ENCODE measurements at places on chromosomes 2 and 18.
A peak's percentile ranks its signal among the peaks of the same experiment; 100 is the strongest.

DNA sequence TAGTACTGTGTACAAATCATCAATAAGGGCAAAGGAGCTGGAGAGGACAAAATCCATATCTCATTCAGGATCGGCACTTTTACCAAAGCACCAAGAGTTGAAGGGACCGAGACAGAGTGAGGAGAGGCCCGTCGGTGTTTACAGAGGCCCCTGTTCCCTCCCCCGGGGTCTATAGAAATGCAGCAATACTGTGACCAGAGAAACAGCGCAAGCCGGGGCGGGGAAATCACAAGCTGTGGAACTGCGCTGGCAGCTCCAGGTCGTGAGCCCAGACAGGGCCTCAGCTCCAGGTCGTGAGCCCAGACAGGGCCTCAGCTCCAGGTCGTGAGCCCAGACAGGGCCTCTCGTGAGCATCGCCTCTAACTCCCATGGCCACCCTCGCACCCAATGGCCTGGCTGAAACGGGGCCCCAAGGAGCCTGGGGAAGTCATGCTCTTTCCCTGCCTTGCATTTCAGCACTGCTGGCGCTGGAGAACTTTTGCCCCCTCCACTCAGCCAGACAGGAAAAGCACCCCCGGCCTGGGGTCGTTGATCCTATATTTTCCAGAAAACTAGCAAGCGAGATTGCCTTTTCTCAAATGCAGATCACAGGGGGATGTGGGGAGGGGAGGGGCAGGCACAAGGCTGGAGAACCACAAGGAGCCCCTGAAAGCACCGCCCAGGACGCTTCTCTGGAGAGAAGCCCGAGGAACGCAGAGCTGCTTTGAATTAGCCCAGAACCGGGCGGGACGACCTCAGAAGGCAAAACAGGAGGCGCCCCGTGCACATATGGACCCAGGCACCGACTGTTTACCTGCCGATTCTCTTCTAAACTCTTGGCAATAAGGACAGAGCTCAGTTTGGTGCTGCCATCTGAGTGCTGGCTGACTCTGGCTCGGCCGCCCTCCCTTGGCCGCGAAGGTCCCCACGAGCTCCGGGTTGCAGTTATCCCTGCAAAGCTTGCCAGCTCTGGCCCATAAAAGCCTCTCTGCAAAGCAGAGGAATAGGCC lies 223.7 kb downstream of the ACKR3 start:
- no peak overlapping the region for H3K4me3 ChIP-seq
- H3K36me3 ChIP-seq: peaks cover 2% of the 10 kb centered on the region
- no peak overlapping the region for H3K27ac ChIP-seq
- H3K27me3 ChIP-seq: peaks cover 6% of the 10 kb centered on the region

DNA sequence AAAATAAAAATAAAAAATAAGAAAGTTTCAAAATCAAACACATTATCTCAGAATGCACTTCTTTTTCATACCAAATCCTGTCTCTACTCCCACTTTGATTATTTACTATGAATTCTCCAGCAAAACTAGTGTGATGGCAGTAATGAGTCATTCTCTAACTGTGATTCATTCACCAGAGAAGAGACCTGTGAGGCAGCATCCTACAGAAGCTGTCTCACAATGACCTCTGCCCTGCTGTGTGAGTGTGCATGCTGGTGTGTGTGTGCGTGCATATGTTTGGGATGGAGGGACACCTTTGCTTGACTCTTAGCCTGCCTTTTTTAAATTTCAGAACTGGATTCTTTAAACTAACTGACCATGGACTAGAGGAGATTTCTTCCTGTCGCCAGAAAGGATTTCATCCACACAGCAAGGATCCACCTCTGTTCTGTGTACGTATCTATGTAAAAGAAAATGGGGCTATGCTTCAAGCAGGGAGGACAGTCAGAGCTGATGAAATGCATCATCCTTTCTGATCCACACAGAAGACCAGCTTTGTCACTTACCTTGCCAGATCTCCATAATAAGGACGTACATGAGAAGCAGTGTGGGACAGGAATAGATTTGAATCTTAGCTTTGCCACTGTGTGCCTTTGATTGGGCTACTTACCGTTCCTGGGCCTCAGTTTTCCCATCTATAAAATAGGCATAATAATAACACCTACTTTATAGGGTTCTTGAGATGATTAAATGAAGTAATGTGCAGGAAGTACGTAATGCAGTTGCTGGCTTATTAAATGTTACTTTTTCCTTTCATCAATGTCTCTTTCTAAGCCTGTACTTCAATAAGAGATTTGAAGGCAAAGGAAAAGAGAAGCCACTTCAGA lies 31.2 kb downstream of the STAMBP start:
- no peak for DNase-seq
- H3K36me3 ChIP-seq: peaks cover 38% of the 10 kb centered on the region
- peaks cover 31% of the 10 kb centered on the region for H3K4me1 ChIP-seq
- no peaks in the 10 kb centered on the region for H3K27me3 ChIP-seq
- H3K4me3 ChIP-seq: no peak overlapping the region
- H3K27ac ChIP-seq: peak overlapping the region; percentile 89

DNA sequence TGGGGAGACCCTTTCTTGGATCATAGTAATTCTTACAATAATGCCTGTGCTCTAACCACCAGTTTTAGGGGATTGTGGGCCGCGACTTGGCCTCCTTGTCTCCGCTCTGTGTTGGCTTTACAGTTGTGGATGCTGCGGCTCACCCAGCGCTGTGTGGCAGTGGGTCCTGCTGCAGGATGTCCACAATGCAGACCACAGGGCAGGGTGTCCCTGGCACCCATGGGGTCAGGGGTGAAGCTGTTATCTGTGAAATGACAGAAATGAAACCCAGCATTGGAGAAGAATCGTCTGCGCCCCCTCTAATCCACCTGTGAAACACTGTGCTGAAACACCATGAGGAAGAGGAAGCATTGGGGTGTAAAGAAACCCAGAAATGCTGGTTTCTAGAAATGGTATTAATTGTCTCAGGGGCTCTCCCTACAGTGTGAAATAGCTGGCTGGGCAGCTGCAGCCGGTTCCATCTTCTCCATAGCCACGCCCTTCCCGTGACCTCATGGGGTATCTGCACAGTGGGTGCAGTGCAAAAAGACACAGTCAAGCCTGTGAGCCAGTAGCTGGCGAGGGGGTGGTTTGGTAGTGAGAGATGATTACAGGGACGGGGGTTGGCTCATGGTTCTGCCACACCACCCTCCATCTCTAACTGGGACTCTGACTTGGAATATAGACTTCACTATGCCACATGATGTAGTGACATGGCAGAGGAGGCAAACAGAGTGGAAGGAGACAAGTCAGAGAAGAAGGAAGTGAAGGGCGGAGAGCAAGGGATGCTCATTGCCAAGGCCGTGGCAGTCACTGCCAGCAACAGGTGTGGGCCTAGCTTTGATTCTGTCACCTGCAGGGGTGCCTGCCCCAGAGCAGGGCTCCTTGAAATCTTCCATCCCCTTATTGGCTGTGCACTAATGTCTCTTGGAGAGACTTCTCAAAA lies 16.2 kb downstream of the INPP4A start:
- H3K4me1 ChIP-seq: peaks cover 34% of the 10 kb centered on the region
- DNase-seq: no peak
- H3K27me3 ChIP-seq: no peaks in the 10 kb centered on the region
- H3K4me3 ChIP-seq: no peak overlapping the region
- no peak overlapping the region for H3K27ac ChIP-seq

DNA sequence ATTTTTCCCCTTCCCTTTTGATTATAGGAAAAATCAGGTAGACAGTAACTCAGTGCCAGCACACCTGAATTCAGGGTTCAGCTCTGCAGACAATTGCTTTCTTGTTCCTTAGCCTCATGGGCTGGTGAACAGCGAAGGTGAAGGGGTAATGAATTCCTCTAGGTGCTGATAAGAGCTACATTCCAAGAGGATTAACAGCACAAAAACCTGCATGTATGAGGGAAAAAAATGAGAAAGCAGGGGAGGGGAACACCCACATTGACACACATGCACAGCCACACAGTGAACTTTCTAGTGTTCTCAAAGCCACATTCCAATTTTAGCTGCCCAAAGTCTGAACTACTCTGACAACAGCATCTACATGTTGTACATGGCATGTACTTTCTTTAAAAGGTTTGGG lies 46.1 kb downstream of the SPATS2L start:
- no peak for DNase-seq
- peak overlapping the region; percentile 25 for H3K27ac ChIP-seq
- peaks cover 77% of the 10 kb centered on the region for H3K4me1 ChIP-seq
- H3K4me3 ChIP-seq: no peak overlapping the region
- H3K36me3 ChIP-seq: peaks cover 6% of the 10 kb centered on the region
- H3K27me3 ChIP-seq: no peaks in the 10 kb centered on the region

- no peak overlapping the region for H3K27ac ChIP-seq
- no peak overlapping the region for H3K4me3 ChIP-seq
- no peaks in the 10 kb centered on the region for H3K36me3 ChIP-seq
- DNase-seq: no peak
- H3K4me1 ChIP-seq: no peaks in the 10 kb centered on the region
Observed at GRCh38 chr2:64383881-64384280, 70.1 kb upstream of the LGALSL start.
